ENCODE measurements at places on chromosomes 11 and 22.
A peak's percentile ranks its signal among the peaks of the same experiment; 100 is the strongest.

DNA sequence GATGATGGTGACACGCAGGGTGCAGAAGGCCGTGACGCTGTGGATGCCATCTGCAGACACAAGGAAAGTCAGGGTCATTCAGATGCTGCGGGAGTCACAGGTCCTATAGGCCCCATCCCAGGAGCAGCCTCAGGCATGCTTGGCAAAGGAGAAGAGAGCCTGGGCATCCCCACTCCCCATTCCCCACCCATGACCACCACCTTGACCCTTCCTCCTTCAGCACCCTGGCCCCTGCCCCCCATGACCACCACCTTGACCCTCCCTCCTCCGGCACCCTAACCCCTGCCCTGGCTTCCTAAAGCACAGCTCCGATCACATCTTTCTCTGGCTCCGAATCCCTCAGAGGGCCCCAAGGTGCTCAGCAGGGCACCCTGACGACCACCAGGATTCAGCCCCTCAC, 73.1 kb downstream of the CELSR1 start:
- no peak for DNase-seq

DNA sequence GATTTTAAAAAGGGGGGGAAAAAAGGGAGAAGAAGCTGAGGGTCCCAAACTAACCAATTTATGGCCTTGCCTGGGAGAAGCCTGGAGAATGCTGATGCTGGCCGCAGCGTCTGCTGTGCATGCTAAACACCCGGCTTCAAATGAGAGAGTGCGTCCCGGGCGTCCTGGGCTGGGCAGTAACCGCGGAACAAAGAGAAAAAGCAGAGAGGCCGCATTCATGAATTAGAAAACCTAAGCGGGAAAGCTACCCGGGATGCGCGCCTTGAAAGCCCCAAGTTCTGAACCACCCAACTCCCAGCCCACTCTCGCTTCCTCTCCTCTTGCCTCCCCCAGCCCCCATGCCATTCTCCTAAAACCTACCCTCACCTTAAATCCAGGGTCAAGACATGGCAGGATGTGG, 6.5 kb downstream of the MN1 start:
- peak; percentile 79 for DNase-seq

DNA sequence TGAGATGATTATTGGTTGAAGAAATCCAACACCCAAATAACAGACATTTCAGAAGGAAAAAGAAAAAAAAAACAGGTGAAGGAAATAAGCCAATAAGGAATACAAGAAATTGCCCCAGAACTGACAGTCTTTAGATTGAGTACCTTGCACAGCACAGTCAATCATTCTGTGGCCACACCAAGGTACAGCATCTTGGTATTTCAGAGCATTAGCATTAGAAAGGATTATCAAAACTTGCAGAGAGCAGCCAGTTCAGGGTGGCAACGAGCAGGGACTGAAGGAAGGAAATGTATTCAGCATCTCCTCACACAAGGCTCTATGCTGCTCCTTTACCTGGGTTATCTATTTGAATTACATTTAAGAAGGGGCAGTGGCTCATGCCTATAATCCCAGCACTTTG, 2.1 kb downstream of the ADA2 start:
- DNase-seq = no peak

DNA sequence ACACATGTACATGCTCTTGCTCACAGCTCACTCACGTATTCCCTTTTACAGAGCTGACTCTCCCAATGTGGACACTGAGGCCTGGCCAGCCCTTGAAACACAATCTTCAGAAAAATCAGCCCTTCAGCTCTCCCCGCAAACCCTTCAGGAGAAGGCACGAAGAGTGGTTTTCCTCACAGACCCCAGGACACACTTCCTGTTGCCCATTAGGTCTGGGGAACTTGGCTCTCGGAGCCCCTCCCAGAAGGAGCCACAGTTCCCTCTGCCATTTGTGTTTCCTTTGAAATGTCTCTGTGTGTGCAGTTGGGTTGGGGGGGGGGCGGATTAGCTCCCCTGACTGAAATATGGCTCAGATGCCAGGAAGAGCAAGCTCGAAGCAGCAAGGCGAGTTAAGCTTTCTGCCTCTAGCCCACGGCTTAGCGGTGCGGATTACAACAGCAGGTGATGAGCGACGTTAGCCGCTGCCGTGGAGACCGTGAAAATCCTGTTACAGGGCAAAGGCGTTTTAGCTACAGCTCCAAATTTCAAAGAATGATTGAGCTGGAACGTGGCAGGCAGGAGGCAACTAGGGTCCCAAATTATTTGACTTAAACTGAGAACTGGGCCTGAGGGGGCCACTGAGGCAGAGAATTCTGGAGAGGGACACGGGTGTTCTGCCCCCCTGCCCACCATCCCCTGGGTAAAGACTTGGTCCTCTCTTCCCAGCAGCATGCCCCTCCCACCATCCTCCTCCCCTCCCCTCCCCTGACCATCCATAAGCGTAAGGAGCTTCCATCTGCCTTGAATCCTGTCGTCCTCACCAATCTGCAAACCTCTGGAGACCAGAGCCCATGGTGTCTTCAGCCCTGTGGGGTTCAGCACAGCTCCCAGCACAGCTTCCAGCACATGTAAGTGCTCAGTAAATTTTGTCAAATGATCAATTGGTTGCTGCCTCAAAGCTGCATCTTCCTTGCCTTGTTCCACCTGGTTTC, 598.6 kb downstream of the BUD13 start:
- peak; percentile 59 for DNase-seq

DNA sequence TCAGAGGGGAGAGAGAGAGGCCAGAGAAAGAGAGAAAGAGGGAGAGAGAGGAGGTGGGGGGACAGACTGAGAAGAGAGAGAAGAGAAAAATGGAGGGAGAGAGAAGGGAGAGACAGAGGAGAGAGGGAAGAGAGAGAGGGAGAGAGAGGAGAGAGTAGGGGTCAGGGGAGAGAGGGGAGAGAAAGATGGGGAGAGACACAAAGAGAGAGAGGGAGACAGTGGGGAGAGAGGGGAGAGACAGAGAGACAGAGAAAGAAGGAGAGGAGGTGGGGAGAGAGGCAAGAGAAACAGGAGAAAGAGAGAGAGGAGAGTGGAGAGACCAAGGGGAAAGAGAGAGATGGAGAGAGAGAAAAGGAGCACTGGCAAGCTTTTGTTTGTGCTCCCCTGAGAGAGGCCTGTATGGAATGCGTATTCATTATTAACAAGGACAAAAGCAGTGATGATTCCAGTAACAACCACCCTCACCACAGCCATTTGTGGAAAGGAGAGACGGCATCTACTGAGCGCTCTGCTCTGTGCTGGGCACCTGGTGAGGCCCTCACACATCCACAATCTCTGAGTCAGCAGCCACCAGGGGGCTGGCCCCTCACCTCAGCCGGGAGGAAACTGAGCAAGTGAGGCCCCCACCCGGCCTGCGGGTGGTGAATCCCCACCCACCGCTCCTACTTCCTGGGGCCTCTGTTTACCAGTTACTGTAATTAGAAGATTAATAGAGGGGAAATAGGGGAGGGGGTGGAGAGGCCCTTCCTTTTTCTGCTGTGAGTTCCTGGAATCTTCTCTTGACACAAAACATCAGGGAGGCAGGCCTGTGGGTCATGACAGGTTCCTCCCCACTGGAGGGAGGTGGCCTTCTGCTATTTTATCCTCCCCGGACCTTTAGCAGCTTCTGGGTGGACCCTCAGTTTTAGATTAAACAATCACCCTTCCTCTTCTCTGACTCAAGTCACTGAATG, 14.6 kb upstream of the MIAT start:
- peak; percentile 70 for DNase-seq

DNA sequence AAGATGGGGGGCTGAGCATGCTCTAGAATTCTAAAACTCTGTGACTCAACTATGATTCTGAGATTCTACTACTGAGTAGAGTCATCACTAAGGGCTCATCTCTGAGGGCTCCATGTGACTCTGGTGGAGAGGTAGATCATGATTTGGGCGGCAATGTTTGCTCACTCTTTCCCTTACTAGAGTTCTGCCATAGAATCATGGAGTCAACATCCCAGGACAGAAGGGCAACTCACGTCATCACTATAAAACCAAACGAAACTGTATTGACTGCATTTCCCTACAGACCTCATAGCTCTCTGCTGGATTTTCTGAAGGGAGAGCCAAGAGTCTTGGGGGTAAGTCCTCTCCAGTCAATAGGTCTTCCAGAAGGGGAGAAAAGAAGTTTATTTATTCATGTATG, at the start of gene MS4A14:
MS4A14 (plus strand) TSS at position 78 of the 400 bp plus-strand sequence; CDS start at position 198, 120 bp downstream.
- DNase-seq = no peak

DNA sequence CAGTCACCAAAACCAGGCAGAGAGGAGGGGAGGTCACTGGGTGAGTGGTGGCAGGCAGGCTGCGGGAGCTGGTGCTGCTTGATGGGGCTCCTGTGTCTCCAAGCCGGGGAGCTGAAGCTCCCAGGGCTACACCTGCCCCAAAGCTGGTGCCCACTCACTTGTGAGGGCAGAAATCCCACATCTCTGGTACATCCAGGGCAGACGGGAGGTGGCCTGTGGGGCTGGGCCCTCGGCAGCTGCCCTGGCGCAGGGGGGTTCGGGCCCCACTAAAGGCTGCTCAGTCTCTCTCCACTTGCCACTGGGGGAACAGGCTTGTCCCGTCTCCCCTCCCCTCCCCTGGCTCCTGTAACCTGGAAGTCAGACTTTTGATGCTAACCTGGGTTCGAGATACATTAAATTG, 55.6 kb upstream of the PPARA start:
- no peak for DNase-seq

GRCh38 chr11:117679461-117679860, 117.6 kb downstream of the DSCAML1 start:
- DNase-seq = no peak

DNA sequence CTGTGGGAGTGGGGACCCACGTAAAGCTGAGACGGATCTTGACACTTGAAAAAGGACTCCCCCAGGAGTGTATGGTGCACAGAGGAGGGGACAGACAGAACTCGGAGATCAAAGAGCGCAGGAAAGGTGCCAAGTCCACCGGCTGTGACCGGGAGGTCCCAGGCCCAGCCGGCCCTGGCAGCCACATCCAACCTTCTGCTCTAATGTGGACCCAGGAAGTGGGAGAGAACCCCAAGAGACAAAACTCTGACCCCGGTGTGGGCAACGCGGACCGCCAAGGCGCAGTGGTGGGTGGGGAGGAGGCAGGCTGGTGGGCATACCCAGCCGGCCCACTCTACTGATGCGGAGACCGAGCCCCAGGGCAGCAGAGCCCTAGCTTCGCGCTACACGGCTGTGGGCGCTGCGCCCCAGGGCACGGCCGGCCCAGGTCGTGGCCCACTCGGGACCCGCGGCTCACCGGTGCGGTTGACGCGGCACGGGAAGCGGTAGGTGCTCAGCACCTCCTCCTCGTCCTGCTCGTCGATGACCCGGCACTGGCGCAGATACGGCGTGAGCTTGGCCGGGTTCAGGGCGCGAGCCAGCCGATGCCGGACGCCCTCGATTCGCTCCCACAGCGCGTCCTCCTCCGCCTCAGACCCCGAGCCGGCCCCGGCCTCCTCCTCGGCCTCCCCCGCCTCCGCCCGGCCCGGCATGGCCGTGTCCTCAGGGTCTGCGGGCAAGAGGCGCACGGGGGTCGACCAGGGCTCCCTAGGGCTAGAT, 527 bp downstream of the CARD10 start:
- DNase-seq = peak; percentile 73

DNA sequence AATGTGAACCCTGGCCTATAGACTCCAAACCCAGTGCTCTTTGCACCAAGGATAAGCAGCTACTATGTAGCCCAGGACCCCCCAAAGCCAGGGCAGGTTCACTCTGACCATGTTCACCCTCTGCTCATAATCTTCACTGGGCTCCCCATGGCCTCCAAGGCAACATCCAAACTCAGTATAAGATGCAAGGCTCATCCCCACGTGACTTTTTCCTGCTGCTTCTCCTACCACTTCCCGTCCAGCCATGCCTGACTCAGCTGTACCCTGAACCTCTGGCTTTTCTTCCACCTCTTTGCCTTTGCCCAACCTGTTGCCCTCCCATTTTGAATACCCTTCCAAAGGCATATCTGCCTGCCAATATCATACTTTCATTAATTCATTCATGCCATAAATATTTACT, 27.8 kb downstream of the PDE2A start:
- no peak for DNase-seq

GRCh38 chr11:6531267-6531752, 34.2 kb downstream of the DNHD1 start:
- peak; percentile 66 for DNase-seq

GRCh38 chr11:126700768-126701519, 299.6 kb downstream of the KIRREL3 start:
- no peak for DNase-seq

DNA sequence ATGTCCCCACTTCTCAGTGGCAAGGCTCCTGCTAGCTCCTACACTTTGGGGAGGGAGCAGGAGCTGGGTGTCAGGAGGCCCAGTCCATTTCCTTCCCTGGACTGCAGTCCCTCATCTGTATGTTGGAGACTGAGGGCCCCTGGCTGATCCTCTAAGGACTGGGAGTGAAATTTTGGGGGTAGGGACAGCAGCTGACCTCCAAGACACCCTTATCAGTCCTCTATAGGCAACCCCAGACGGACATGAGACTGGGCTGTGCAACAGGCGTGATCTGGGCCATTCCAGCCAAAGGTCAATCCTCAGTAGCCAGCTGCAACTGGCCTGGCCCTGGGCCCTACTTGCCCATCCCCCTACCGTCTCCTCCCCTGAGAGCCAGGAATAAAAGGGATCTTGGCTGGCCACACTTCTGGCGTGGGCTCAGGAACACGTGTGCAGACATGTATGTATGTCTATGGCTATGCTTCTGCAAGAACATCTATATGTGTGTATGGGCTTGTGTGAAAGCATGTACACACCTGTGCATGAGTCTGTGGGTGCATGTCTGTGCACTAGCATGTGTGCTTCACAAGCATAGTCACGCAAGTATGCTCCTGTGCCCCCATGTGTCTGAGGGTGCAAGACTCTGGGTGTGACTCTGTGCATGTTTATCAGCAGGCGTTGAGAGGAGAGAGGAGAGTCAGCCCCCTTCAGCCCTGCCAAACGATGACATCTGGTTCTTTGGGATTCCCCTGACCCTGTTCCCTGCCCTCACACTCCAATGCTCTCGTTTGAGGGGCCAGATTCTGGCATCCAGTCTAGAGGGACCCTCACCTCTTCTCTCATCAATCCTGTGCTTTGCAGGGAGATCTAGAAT, 24.6 kb upstream of the DGAT2 start:
- no peak for DNase-seq

DNA sequence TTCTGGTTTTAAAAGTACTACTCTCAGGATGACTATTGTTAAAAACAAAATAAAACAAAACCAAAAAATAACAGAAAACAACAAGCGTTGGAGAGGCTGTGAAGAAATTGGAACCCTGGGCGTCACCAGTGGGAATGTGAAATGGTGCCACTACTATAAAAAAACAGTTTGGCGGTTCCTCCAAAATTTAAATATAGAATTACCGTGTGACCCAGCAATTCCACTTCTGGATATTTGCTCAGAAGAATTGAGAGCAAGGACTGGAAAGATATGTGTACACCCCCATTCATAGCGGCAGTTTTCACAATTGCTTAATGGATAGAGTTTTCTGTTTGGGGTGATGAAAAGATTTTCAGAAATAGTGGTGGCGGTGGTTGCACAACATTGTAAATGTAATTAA, 8.6 kb downstream of the APOA4 start:
- no peak for DNase-seq

- no peak for DNase-seq
Measured at GRCh38 chr11:62908468-62909072, 12.6 kb downstream of the CHRM1 start.

- no peak for DNase-seq
Measured at GRCh38 chr11:96173422-96173821, 169.6 kb downstream of the MAML2 start.
